HL-60 (cell line): ENCODE measurements at places on chromosomes 7 and 10.

DNA sequence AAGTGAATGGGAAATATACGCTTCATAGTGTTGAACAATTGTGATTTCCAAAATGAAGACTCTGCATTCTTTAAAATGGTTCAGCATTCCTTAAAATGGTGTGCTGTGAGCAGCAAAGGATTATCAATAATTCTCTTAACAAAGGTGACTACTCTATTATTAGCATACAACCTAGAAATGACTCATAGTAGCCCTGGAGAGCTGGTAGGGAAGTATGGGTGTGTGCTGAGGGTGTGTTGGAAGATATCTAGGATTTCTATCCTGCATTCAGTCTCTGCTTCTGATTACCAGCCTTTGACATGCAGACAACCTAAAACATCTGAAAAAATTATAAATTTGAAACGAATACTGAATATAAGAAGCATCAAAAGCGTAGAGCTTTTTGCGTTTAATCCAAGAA lies 72.5 kb downstream of the SEMA3D start:
- no peak for DNase-seq

- DNase-seq = no peak
These were observed 11.0 kb downstream of the KIAA1217 start for GRCh38 chr10:24219963-24220362.

DNA sequence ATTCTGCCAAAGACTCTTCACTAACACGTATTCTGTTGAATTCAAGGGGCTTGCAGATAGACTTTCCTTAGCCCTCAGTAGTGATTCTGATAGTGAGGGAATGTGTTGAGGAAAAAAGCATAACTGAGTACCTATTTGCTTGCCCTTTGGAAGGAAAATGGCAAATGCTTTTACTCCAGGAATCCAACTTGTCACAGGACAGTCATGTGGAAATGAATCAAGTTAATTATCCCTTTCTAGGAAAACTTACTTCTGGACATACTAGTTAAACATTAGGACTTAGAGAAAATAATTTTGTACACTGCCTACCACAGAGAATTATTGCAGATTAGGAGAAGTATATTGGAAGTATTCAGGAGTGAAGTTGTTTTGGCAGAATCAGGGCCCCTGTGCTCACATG lies 148.9 kb upstream of the SLC13A1 start:
- DNase-seq = no peak

DNA sequence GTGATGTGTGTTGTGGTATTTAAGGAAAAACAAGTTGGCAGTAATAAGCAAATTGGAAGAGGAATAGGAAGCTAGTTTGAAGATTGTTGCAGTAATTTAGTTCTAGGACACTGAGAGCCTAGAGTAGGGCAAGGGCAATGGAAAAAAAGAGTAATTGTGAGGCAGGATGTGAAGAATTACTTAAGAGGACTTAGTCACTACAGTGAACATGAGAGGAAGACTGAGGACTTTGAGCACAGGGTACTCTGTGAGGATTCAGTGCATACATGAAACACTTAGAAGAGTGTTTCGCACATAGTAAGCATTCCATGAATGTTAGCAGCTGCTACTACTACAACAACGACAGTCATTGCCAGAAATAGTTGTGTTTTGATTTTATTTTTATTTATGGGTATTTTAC lies 30.9 kb upstream of the DKK1 start:
- no peak for DNase-seq

- DNase-seq = no peak
These were observed 8.2 kb downstream of the VIPR2 start for GRCh38 chr7:159136442-159136841.

- no peak for DNase-seq
These were observed 16.9 kb upstream of the CDK14 start for GRCh38 chr7:90579181-90579688.

DNA sequence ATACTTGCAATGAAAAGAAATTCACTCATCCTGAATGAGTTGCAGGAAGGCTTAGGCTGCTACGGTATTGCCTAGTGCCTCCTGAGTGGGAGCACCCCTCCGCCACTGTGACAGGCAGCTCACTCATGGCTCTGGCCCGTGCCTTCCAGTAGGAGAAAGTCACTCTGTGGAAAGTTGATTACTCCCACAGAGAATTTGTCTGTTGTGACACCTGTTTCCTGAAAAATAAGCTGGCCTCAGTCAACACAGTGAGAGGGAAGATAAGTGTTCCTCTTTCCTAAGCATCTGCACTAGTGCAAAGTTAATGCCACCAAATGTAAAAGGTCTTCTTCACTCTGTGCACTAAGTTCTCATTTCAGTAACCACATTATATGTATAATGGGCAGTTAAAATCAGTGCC lies 158.8 kb upstream of the INHBA start:
- DNase-seq = peak; percentile 70

DNA sequence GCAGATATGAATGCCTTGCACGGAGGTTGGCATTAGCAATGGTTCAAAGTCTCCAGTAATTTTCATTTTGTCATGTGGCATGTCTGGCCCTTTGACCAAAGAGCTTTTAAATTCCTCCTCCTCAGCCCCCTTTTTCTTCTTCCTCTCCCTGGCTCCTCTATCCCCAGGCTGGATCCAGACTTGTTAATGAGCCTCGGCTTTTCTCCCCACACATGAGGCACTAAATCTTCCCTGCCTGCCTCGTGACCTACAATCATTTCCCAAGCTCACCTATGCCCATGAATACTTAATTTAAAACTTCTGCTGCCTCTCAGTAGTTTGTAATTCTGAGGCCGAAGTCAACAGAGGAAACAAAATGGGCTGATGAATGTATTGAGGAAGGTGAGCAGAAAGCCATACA lies 23.3 kb upstream of the LRRC4 start:
- no peak for DNase-seq

DNA sequence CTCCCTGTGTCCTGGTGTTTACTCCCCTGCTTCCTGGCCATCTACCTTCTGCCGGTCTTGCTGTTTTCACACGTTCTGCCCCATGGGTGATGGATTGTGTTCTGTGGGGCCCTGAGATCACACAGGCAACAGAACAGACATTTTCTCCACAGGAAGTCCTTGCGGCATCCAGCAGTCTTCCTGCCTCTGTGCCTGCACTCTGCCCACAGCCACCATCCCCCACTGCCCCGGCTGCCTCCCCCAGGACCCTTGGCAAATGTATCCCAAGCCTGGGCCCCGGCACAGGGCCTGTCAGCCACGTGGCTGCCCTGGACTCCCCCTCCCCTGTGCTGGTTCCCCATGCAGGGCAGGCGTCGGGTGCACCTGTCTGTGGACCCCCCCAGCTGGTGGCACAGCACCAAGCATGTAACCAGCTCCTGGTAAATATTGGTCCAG lies 184.2 kb downstream of the WDR37 start:
- DNase-seq = no peak

- DNase-seq = no peak
These were observed 20.7 kb downstream of the KCNH2 start for GRCh38 chr7:150957133-150958020.

DNA sequence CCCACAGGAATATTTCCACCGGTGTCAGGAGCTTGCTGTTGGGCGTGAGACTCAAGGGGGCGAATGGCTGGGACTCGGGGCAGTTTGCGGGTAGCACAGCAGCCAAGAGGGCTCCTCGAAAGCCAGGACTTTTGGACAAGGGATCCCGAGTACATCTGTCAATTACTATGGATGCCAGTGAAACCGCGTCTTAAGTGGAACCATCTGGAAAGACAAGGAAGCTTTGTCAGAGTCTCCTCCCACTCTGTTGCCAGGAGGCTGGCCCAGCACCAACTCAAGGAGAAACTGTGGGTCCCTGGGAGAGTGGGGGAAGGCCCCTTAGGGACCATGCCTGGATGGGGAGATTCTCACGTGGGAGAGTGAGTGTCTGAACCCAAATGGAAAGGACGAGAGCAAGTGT lies 57.1 kb downstream of the C10orf143 start:
- DNase-seq = no peak

DNA sequence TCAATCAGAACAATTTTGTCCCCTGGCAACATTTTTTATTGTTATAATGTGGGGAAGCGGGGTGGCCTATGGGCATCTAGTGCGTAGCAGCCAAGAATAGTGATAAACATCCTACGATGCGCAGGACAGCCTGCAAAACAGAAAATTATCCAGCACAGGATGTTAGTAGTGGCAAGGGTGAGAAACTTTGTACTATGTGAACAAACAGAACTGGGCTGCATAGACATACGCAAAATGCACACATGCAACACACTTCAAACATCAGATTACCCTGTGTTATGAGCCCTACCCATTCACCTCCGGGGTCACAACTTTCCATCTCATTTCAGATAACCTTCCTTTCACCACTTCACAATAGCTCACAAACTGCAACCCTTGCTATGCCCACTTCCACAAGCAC lies 3.1 kb downstream of the ZNF786 start:
- no peak for DNase-seq

DNA sequence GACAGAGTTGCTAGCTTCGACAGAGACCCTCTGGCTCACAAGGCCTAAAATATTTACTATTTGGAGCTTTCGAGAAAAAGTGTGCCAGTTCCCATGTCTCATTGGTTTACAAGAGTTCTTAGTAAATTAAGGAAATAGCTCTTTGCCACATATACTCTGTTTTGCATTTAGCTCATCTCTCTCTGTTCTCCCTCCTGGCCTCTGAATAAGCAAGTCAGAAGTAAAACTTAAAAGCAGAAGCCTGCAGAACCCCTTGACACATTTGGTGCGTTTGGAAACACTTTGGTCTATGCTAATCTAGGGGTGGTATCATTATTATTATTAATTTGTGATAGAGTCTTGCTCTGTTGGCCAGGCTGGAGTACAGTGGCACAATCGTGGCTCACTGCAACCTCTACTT lies 6.4 kb downstream of the CARD11 start:
- DNase-seq = no peak

GRCh38 chr7:72078301-72078700 lies 333.8 kb downstream of the CALN1 start:
- no peak for DNase-seq

- DNase-seq = no peak
These were observed 10.3 kb upstream of the ANKRD1 start for GRCh38 chr10:90930971-90931871.

DNA sequence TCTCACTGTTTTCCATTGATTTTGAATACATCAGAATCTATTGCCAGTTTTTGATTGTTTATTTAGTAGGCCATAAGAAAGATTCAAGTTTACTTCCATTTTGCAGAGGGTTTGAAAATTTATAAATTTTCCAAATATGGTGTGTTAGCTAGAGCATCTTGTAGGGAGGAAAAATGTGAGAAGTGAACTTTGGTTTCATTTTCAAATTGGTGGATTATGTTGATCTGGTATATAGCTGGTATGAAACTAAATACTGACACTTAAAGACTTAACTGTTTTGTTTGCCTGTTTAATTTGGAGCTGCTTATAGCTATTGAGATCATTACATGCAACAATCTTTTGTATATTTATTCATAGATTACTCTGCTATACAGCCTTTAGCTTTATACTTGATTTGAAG lies 108.1 kb downstream of the ADAM22 start:
- DNase-seq = no peak
